ENCODE measurements at places on chromosomes 5 and 9.

GRCh38 chr9:78860801-78861475 is 564.0 kb downstream of the PSAT1 start:
- DNase-seq = no peak

GRCh38 chr5:130479045-130479804 is 575.0 kb downstream of the CHSY3 start:
- no peak for DNase-seq

- peak; percentile 40 for DNase-seq
Observed at GRCh38 chr5:74262544-74263207, 377.9 kb downstream of the ENC1 start.

- DNase-seq = no peak
Observed at GRCh38 chr5:35904443-35905132, 33.8 kb downstream of the CAPSL start.

- DNase-seq = no peak
Observed at GRCh38 chr9:70083429-70083828, 39.8 kb downstream of the MAMDC2 start.

- DNase-seq = no peak
Observed at GRCh38 chr5:151274666-151275065, 21.7 kb downstream of the GM2A start.

GRCh38 chr5:76818844-76819831 is at the start of gene F2RL1:
Gene F2RL1 (plus strand): TSS chr5:76819030. CDS start chr5:76819183, 153 bp downstream.
- DNase-seq = peak; percentile 23

GRCh38 chr5:176646049-176646706 is 1.1 kb upstream of the TSPAN17 start:
- no peak for DNase-seq
